Fibroblast of skin of scalp (primary cell): ENCODE measurements at places on chromosomes 4 and X.

DNA sequence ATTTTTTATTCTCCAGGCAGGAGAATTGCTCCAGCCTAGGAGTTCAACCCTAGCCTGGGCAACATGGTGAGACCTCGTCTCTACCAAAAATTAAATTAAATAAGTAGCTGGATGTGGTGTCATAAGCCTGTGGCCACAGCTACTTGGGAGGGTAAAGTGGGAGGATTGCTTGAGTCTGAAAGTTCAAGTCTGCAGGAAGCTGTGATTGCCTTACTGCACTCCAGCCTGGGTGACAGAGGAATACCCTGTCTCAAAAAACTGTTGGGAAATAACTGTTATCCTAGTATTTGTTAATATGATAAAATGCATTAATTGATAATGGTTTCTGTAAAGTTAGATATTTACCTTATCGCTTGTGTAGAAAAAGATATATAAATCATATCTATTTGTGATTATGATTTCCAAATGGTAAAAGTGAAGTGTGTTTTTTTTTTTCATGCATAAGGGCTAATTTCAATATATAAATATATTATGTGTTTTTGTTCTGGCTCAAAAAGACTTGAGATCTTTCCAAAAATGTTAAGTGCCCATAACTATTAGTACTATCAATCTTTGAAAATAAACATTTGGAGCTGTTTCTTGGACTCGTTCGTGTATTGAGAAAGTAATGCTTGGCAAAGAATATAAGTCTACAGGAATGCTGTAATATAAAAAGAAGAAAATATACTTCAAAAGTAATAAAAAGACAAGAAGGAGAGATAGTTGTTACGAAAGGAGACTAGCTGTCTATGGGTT is 396.6 kb downstream of the ADGRL3 start:
- DNase-seq, result no peak

- DNase-seq, result peak; percentile 5
Measured at GRCh38 chr4:91064157-91064853, 937.1 kb downstream of the CCSER1 start.

DNA sequence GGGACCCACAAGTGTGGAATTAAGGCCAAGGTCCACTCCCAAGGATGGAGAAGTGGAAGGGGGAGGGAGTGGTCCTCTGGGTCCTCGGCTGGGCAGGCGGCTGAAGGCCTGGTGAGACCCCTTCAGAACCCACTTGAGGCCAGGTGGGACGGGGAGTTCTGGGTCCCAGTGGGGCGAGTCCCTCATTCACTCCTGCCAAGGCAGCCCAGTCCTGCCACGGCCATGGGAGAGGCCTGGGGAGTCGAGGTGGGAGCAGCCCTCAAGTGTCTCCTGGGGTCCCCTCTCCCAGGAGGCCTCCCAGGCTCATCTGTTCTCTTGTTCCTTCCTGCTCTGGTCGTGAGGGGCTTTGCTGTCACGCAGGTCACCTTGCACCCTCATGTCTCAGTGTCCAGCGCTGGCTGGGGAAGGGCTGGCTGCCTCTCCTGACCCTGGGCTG is 6.1 kb upstream of the SH3BP2 start:
- DNase-seq, result no peak

- DNase-seq, result peak; percentile 92
Measured at GRCh38 chr4:4859325-4859798, at the start of gene MSX1. TSS of gene MSX1 (plus strand) at chr4:4859665. CDS start at chr4:4859900, 235 bp downstream.

- DNase-seq, result no peak
Measured at GRCh38 chr4:107966903-107967302, 22.8 kb upstream of the HADH start.

DNA sequence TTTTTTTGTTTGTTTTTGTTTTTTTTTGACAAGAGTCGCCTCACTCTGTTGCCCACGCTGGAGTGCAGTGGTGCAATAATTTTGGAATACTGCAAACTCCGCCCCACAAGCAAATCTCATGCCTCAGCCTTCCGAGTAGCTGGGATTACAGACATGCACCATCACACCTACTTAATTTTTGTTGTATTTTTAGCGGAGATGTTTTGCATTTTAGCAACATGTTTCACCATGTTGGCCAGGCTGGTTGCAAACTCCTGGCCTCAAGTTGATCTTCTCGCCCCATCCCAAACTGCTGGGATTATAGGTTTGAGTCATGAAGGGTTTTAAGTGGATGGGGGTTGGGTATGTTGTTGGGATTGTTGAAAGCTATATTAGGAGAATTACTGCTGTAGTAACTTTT is 270.9 kb upstream of the LCORL start:
- no peak for DNase-seq

- DNase-seq, result peak; percentile 37
Measured at GRCh38 chrX:48573690-48574269, 504 bp upstream of the RBM3 start.

DNA sequence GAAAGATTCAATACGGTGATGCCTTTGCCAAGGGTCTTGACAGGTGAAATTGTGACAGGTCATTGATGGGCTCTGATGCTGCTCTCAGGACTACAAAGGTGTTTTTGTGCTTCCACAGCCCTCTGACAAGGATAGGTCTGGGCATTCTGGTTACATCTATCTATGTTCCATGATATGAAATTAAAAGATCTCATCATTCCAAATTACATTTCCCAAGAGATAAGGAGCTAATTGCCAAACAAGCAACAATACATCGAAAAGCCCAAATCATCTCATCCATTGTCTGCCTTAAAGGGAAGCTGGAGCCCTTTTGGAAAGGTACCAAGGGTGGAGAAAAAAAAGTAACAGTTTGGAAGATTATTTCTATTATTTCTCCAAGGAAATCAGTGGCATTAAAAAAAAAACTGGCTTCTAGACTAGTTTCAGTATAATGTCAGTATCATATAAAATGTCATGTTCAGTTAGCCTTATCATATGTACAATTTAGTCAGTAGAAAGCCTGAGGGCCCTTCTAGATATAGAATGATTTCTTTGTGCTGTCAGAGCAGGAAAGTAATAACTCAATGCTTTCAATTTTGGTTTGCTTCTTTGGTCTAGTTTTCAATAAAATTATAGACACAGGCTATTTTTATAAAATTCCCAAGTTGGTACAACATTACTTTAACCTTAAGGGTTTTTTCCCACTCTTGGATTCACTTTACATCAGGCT is 224.5 kb upstream of the GPRIN3 start:
- DNase-seq, result no peak
